CD4-positive, alpha-beta T cell treated with Interleukin-17A for 1 hour (primary cell): ENCODE measurements at places on chromosomes 12 and 14.

GRCh38 chr12:103799857-103800771, 40.9 kb downstream of the NT5DC3 start:
- no peak for DNase-seq

DNA sequence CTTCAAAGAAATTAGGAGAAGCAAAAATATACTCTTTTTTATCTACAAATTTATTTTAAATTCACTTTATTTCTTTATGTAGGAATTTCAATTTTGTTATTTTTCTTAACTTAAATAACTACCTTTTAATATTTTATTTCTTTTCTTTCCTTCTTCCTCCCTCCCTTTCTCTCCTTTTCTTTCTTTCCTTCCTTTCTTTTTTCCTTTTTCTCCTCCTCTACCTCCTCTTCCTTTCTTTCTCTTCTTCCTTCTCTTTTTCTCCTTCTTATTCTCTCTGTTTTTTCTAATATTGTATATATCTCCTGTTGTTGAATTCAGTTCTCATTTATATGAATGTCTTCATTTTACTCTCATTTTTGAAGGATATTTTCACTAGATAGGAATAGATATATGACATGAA, 127.6 kb downstream of the MIPOL1 start:
- no peak for DNase-seq

DNA sequence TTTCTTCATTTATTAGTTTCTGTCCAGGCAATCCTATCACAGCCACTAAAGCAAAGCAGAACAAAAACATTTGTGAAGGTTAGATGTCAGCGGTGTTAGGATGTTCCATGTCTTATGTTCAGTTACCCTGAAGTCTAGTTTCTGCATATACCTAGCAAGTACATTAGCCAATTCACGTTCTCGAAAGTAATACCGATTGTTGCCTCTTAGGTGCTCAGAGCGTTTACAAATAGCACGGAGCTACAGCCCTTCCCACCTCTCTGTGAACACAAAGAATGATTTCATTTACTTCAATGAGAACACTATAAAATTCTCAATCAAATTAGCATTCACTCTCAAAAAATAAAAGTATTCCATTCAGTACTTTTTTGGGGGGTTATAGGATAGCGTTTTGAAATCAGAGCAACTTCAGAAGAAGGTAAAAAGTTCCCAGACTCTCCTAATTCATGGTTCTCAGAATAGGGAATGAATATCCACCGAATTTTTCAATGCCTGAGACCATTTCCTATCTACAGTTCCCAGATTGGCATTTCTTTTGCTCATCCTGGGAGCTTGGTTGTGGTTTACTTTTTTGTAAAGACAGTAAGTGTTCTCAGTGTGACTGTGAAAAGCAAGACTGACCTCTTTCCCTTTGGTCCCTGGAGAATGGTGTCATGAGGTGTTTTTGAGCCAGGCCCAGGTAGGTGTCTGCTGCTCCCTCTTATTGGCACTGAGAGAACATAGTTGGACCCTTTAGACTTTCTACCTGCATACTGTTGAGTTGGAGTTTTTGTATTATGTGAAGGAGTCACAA, 488.0 kb upstream of the RGS6 start:
- no peak for DNase-seq

GRCh38 chr14:68693926-68694325, 98.9 kb downstream of the ZFP36L1 start:
- no peak for DNase-seq

DNA sequence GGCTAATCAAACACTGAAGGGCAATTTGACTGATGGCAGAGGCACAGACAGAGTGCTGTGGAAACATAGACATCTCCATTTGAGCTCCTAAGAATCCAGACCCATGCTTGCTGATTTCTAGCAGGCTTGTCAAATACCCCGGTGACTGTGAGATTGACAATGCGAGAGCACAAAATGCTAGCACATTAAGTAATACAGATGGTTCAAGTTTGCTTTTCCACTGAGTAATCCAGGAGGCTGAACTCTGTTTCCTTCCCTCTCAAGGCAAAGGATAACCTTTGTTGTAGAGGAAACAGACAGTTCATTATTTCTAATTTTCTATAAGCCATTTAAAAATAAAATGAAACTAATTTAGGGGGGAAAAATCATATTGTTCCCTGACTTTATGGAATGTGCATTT, 256.5 kb upstream of the CRY1 start:
- DNase-seq = no peak

DNA sequence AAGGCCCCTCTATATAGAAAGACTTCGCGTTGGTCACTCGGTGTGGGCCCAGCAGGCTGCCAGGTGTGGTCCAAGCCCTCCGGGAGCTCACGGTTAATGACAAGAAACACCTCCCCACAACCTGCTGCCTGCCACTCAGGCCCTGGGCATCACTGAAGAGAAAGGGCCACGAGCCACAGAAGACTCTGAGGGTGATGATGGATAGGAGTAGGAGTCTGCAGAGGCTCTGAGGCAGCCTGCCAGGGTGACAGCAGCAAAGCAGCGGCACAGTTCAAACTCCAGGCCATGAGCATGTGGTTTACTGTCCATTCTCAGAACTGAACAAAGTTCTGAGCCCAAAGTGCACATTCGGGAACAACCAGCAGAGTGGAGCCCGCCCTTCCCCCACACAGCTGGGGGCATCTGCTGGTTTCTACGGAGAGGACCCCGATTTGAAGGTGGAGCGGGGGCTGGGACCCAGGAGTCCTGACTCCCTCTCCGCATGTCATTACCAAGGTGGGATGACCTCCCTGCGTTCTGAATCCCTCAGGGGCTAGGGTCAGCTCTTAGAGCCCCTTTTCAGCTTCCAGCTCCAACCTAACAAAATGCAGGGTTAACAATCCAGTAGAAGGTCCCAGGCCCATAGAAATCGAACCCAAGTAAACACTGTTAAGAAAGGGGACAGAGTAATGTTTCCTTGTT, 65.8 kb downstream of the VWF start:
- no peak for DNase-seq

DNA sequence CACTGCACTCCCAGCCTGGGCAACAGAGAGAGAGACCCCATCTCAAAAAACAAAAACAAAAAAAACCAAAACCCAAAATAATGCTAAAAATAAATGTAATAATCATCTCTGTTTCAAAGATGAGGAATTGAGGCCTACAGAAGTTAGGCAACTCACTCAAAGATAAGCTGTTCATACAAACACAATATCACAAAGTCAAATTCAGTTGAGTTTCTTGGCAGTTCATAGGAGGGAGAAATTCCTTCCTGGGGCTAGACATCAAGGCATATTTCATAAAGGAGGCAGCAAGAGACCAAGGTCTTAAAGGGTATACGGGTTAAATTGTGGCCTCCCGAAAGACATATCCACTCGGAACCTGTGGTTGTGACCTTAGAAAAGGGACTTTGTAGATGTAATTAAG, 8.7 kb upstream of the TBPL2 start:
- DNase-seq = no peak
